ENCODE measurements at places on chromosomes 13 and 19.

GRCh38 chr13:27290715-27291114, 20.1 kb downstream of the RASL11A start:
- DNase-seq: no peak

DNA sequence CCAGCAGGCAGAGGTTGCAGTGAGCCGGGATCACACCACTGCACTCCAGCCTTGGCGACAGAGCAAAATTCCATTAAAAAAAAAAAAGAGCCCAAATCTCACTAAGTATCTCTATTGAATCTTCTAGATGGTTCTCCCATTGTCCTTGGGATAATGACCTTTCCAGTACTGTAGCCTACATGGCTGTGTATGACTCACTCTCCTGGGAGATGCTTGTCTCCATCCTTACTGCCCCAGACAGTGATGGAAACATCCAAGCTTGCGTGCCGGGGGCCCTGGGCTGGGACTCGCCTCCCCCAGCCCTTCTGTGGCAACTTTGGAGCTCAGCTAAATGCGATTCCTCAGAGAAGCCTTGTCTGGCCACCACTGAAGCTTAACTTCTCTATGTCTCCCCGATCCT, 49.7 kb downstream of the NWD1 start:
- DNase-seq: no peak

- DNase-seq: no peak
Measured at GRCh38 chr13:48126944-48127830, 32.3 kb upstream of the MED4 start.

- DNase-seq: no peak
Measured at GRCh38 chr13:112883241-112883945, 85.6 kb upstream of the MCF2L start.

- DNase-seq: no peak
Measured at GRCh38 chr19:45428384-45429231, 4.9 kb upstream of the ERCC1 start.

DNA sequence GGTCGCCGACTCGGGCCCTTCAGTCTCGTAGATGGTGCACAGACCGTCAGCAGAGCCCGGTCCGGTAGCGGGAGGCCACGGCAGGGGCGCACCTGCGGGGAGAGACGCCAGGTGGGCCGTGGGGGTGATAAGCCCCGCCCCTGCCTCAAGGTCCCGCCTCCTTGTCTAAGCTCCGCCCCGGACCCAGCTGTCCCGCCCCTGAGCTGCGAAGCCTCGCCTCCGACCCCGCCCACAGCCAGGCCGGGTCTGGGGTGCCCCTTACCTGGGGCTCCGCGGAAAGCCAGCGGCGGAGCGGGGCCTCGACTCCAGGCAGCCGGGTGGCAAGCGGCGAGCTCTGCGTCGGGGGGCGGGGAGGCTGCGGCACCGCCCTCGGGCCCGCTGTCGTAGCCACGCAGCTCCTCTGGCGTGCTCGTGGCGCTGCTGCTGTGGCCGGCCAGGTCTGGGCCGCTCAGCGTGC, 4.7 kb downstream of the PRR36 start:
- DNase-seq: peak; percentile 60

DNA sequence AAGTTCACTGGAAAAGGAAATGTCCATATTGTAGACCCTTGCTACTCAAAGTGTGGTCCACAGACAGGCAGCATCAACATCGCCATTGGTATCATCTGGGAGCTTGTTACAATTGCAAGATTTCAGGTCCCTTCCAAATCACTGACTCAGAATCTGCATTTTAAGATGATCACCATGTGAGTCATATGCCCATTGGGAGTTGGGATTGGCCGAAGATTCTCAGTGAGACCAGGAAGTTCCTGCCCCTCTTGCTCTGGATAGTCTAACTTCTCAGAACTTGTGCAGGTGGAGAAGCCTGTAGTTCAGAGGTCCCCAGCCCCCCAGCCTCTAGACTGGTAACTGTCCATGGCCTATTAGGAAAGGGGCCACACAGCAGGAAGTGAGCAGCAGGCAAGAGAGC, 48.9 kb upstream of the URAD start:
- DNase-seq: no peak

DNA sequence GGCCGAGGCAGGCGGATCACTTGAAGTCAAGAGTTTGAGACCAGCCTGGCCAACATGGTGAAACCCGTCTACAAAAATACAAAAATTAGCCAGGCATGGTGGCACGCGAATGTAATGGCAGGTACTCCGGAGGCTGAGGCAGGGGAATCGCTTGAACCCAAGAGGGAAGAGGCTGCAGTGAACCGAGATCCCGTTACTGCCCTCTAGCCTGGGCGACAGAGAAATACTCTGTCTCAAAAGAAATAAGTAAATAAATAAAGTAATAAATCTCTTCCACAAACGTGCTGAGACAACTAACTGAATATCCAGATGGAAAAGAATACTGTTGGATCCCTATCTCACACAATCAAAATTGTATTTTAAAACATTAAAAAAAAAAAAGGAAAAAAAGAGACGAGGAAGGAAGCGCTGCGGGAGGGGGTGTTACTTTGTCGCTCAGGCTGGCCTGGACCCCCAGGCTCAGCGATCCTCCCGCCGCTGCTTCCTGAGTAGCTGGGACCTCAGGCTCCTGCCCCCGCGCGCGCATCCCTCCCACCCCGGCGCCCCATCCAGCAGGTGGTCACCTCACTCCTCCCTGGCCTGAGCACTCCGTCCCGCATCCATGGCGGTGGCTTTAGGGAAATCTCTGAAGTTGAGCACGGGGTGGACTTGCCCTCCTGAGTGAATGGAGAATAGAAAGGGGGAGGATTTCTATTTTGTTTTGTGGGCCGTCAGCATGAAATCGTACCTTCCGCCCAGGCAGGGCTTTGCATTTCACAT, 628 bp upstream of the ZNF813 start:
- no peak for DNase-seq

DNA sequence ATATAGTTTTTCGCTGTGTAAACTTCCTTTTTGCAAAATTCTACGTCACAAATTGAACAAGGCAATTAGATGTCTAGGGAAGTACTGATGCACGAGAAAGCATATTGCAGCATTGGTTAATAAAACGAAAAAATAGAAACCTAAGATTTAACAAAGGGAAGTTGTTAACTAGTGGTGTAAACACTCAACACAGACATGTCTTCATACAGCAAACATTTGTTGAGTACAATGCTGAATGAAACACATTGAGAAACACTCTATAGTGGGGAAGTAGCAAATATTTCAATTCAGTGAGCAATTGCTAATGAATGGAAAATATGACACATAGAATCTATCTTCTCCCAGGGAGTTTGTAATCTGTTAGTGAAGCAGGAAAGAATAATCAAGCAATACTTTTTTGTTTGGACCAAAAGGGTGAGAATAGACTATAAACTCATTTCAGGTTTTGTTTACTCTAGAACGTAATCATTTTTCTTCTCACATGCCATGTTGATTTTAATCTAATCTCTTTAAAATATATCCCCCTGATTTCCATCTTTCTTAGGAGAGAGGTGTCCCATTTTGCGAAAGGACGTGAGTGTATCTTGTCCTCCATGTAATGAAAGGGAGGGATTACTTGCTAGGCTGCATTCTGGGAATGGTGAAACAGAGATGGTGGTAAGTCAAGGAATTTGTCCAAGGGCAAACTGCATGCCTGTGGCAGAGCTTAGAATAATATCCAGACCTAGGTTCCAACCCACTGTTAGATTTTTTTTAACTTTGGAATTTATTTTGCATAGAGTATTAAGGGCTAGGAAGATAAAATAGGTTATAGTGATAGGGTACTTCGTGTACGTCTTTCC, 1.7 kb upstream of the ANKRD10 start:
- no peak for DNase-seq

DNA sequence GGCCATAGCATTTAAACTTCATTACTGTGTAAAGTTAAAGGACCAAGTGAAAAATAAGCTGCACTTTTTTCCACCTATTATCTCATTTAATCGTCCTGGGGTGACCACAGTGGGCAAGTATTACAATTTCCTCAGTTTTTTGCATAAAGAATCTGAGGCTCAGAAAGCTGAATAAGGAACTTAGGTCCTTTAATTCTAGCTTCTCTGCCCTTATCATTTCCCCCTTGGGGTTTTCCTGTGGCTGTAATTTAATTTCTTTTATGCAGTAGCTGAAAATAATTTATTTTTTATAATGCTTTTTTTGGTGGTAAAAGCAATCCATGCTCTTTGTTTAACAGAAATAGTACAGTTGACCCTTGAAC, 59.8 kb upstream of the RCBTB2 start:
- no peak for DNase-seq
